ENCODE measurements at places on chromosomes 1 and 21.

DNA sequence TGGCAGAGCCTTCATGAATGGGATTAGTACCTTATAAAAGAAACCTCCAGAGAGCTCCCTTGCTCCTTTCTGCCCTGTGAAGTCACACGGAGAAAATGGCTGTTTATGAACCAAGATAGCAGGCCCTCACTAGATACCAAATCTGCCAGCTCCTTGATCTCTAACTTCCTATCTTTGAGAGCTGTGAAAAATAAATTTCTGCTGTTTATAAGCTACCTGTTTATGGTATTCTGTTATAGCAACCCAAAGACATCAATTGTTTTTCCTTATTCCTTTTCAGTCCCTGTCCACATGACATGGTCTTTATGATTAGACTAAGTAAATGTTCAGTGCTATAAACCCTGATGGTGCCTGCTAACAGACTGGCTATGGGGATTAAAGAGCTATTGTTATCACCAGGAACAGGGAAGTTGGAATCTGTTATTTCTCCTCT, 9.7 kb upstream of the STIL start:
- DNase-seq = no peak

DNA sequence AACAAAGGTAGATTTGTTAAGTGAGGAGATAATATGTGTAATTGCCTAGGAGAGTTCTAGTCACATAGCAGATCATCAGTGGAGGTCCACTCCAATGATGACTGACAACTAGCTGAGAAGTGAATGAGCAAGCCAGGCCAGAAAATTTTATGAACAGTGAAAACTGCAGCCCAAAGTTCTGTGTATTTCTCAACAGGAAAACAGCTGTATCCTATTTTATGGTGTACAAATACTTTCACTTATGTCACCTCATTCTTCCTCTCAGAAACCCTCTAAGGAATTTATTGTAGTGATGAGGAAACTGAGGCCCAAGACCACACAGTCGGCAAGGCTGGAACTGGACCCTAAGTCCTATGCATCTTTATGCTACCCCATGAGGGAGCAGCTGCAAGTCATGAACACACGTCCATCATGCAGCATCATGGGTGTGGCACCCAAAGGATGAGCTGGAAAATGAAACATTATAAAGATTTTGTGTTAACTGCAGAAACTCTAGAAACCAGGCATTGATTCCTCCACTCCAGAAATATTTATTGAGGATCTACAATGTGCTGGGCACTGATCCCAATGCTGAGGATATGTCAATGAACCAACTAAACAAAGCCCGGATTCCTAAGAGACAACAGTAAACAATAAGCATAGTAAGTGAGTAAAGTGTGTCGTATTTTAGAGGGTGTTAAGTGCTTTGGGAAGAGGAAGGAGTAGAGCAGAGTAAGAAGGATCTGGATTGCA, 99.5 kb upstream of the DUSP10 start:
- no peak for DNase-seq

DNA sequence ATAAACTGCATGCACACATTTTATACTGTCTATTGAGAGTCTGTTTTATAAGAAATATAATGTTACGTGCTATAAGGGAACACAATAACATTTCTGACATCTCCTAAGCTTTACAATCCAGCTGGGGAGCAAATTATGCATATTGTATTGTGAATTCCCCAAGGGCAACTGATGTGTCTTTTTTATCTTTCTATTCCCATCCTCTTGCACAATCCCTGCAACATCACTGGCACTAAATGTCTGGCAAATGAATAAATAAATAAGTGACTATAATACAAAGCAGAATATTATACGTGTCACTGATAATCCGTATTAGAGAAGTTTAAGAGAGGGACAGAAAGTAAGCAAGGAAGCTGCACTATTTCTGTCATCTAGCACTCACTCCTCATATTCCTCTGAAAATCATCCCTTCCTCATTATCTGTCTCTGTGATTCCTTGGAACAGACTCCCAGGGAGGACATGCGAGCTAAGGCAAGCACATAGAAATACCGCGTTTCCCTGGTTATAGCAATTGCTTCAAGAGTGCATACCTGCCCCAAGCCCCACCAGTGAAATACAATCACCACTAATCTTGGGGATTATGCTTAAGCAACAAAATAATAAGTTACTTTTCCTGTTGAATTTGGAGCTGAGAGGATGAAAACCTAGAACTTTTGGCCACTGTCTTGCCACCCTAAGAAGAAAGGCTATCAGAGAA, 205.4 kb downstream of the SMYD3 start:
- DNase-seq = no peak

DNA sequence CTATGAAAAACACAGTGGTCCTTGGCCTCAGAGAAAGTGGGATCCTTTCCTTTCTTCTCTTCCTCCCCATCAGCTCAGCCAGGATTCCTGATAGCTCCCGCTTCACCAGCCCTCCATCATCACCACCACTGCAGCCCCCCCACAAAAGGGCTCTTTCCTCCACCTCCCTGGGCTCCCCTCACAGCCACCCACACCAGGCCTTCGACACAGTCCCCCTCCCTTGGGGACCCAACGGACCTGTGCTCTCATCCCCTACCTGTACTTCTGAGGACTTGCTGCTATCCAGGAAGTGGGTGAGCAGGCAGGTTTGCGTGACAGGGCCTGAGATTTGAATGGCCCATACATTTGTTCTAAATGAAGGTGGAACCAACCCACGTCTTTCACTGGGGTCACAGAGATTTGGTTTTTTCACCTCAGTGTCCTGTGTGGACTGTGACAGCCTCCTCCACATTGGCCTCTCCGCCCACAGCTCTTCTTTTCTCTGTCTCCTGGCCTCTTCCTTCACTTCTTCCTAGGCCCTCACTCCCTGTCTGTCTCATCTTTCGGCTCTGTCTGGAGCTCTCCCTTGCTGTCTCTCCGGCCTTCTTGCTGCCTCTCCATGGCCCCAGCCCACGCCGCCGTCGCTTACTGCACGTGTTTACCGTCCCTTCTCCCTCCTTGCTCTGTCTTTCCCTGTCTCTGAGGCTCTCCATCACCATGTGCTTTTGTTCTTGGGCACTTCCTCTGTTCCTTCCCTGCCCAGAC, 238.6 kb downstream of the FOXD2 start:
- no peak for DNase-seq

GRCh38 chr1:230271300-230272035, 154.7 kb downstream of the PGBD5 start:
- DNase-seq = no peak

DNA sequence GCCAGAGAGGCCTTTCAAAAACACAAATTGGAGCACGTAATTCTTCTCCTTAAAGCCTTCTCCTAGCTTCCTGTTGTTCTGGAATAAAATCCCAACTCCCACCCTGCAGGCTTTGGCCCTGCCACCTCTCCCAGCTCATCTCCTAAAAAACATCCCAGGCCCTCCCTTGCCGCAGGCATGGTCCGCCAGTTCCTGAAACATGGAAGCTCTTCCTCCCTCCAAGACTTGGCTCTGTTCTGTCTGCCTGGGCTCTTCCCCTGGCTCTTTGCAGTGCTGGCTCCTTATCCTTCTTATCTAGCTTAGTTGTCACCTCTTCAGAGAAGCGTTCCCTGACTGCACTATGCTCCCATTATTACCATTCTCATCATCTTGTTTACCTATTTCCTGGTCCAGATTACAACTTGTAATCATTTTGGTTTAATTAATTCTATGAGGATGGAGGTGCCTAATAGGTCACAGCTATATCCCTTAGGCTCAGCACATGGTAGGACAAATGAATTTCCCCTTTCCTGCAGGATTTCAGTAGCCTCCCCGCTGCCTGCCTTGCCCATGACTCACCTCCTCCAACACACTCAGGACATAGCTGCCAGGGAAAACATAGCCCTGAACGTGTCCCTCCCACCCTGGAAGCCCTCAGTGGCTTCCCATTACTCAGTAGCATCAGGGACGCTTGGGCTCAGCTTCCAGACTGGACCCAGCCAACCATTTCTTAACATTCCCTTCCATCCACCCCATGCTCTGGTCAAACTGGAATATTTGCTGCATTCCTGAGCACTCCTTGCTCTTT, 15.7 kb upstream of the IGSF21 start:
- DNase-seq = no peak

DNA sequence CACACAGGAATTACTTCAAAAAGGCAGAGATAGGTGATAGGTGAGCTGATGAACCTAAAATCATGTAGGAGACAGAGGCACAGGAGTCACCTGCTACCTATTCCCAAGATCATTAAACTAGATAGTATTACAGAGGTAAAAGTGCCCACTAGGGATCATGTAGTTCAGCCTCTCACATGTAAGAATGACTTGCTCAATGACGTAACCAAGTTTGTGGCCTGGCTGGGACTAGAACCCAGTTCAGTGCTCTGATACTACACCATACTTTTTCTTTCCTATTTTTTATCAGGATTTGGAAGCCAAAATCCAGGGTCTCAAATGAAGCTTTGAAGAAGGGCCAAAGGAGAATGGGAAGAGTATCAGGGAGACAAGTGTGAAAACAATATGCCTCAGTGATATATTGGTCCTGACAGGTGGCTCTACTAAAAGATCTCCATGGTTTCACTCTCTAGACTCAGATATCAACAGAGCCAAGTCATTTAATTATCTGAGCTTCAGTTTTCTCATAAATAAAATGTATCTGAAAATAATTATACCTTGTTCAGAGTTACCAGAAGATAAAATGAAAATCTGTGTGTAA, 87.3 kb upstream of the SLFNL1 start:
- DNase-seq = no peak

DNA sequence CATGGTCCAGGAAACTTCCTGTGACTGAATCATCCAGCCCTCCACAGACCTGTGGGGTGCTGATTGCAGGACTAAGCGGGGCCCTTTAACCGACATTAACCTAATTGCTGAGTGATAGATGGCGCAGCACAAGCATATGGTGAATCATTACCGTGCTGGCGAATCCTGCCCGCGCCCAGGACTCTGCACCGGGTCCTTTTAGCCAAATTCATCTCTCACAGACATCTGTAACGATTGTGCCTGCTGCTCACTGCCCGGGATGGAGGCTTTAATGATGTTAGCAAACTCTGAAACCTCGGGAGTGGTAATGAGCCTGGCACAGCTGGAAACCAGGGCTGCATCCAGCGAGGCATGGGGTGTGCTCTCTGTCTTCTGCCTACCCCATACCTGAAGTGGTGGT, 147.3 kb upstream of the CD34 start:
- DNase-seq = no peak

GRCh38 chr1:182809414-182809957, 19.9 kb downstream of the NPL start:
- DNase-seq = no peak

DNA sequence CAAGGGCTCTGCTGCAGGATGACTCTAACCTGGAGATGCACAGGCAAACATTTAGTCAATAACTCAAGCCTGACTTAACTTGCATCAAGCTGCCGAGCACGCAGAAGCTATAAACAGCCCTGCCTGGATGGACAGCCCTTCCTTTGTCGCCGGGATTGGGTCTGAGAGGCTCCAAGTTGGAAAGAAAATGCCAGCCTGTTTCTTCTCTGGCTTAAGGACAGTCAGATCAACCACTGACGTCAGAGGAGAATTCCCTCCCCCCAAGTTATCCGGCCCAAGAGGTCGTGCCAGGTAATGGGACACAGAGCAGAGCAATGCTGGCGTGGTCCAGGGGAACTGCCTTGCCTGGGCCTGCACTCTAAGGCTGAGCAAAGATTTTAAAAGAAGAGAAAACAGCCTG, 27.1 kb upstream of the LRRC38 start:
- no peak for DNase-seq

Measured in GM23338 (cell line).